ENCODE measurements at places on chromosomes 7 and 10.

DNA sequence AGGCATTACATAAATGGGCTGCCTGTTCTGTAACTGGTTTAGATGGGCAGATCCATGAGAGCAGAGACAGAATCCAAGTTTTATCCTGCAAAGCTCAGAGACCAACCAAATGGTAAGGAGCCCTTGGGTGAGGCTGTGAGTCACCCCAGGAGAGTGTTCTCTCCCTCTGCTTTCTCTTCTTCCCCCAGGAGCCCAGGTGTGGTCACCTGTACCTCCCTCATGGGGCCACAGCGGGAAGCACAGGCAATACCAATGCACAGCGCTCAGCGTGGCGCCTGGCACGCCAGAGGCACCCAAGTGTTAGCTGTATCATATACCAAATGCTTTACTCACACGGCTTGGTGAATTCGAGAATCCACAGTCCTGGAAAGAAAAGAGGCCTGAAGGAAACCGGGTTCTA is 39.4 kb downstream of the CTBP2 start:
- DNase-seq = no peak

GRCh38 chr7:43454936-43455518 is 127.9 kb upstream of the STK17A start:
- DNase-seq = no peak

- no peak for DNase-seq
These were observed 72.3 kb upstream of the LEP start for GRCh38 chr7:128168667-128169210.

- DNase-seq = no peak
These were observed 129.2 kb downstream of the BAMBI start for GRCh38 chr10:28806488-28806941.

GRCh38 chr10:117545141-117546019 is 2.8 kb downstream of the EMX2 start:
- no peak for DNase-seq

DNA sequence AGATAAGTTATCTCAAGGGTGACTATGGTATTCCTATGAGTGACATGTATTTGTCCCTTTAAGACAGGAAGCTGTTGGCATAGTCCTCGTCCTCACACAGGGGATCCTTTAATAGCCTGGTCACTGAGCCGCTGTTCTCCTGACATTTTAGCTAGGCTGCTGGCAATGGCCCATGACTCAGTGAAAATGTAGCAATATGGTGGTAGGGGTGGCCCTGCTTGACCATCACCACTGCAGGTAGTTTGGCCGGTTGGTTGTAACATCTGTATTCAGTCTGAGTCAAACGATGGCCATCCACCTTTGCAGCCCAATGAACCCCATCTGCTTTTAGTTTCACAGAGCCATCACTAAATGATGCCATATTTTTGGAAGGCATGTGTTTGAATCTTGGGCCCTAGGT is 110.1 kb upstream of the RAB18 start:
- no peak for DNase-seq

DNA sequence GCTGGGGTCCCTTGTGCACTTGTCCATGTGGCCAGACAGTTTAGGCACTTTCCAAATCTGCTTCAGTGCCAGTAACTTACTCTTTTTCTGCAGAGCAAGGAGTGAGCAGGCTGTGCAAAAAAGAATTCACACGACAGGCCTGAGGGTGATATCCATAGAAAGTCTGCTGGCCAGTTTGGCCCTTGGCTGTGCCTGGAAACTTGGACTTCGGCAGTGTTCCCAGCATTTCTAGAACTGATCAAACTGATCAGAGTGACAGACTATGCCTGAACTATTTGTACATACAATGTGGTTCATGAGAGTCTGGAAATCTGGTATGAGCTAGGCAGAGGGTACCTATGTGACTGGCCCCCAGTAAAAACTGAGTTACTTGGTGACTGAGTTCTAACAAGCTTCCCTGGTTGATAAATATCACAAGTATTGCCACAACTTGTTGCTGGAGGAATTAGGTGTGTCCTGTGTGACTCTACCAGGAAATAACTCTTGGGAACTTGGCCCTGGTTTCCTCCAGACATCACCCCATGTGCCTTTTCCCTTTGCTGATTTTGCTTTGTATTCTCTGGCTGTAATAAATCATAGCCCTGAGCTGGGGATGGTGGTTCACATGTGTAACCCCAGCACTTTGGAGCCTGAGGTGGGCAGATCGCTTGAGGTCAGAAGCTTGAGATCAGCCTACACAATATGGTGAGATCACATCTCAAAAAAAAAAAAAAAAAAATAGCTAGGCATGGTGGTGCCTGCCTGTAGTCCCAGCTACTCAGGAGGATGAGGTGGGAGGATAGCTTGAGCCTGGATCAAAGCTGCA is 3.3 kb upstream of the DENND10 start:
- DNase-seq = no peak

DNA sequence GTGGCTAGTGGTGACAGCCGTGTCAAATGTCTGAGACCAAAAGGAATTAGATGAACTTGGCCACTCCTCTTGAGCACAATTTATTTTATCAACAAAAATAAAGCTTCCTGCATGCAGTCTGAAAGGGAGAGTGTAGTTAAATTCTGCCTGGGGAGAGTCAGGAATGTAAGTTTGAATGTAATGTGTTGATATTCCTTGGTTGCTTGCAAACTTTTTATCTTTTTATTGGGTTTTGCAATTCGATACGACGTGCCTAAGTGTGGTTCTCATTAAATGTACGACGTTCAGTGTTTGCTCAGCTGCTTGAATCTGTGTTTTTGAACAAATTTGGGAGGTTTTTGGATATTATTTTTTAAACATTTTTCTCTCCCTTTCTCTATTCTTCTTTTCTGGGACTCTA is 839.9 kb downstream of the CCSER2 start:
- DNase-seq = no peak

- DNase-seq = peak; percentile 61
These were observed 98.8 kb downstream of the CHST15 start for GRCh38 chr10:123994417-123995081.

- DNase-seq = no peak
These were observed 53.1 kb upstream of the GTF2IRD1 start for GRCh38 chr7:74400420-74401136.

DNA sequence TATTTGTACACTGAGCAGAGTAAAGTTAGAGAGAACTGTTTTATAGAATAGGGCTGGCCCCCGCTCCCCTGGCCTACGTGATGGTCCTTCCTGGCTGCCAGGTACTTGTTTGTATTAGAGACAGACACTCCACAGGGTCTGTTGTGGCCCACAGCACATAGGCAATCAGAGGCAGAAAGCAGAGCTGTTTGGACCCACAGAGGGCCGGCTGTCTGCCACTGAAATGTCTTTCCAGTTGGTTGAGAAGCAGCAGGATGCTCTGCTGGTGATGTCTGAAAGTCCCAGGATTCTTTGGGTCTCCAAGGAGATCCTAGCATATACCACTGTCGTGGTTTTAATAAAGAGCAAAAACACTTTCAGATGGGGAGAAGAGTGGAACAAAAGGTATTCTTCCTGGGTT is 5.2 kb downstream of the STN1 start:
- DNase-seq = no peak
